ENCODE measurements at places on chromosomes 6 and 20.

DNA sequence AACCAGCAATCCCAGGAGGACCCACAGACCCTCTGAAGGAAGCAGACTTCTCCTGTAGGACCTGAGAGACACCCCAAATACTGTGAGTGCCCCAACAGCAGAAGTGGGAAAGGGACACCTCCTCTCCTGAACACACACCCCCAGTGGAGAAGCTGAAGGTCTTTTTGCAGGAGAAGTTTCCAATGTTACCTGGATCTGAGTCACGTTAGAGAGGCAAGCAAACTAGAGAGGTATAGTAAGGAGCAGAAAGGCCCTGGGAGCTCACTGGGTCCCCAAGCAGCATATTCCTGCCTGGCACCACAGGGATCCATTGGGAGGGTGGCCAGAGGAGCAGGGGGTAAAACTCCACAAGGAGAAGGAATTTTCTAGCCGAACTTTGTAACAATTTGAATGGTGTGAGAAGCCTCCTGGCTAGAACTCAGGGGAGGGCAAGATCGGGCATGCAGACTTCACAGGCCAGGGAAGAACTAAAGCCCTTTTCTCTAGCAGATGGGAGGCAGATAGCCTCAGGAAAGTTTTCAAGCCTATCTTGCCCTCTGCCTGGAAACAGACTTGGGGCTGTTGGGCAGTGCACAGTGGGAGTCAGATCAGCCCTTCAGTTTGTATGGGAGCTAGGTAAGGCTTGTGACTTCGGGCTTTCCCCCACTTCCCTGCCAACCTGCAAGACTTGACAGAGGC, 68.2 kb upstream of the SSTR4 start:
- no peak for DNase-seq

DNA sequence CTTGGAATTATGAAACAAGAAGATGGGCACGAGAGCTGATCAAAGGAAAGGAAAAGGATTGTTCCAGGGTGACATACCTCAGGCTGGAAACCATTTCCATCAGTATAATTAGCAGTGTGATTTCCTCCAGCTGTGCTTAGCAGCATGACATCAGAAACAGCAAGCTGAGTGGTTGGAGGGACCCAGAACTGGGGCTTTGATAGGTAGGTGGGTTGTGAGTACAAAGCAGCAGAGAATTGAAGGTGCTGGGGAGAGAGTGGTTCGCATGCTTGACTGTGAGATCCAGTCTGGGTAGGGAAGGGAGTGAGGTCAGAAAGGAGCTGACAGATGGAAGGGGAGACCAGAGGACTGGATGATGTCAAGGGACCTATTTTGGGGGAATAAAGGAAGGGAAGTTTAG, 90.4 kb downstream of the CD164 start:
- no peak for DNase-seq

- no peak for DNase-seq
Observed at GRCh38 chr20:37346535-37347346, 801 bp downstream of the SRC start.

DNA sequence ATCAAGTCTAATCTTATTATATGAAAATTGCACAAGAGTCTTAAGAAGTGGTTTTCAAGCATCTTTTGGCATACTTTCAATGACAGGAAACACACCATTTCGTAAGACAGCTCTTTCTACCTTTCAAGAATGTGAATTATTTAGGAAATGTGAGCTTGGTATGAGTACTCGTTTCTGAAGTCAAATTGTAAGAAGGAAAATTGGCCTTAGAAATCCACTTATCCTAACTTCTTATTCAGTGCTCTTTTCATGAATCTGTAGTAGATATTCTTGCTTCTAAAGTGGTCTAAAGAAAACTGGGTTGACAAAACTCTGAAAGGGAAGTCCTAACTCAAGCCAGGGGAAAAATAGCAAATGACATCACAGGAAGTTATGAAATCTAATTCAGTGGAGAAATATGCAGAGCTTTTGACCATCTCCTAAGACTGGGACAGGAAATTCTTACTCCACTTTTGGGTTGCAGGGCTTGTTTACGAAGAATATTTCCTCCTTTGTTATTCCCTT, 38.5 kb upstream of the OGFRL1 start:
- peak; percentile 63 for DNase-seq

DNA sequence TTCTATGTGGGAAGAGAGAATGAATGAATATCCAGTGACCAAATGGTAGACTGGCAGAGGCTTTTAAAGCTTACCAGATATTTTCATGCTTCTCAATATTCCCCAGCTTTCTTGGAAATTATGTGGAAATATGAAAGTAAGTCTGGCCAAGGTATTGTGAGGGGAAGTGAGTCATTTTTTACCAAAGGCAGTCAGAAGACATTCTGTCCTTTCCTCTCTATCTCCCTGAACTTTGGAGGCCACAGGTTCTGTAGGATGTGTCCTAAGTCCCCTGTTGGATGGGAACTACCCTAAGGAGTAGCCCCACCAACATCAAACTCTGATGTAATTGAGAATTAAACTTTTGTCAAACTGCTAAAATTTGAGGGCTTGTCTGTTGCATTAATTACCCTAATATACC, 593.8 kb upstream of the NRSN1 start:
- peak; percentile 20 for DNase-seq

DNA sequence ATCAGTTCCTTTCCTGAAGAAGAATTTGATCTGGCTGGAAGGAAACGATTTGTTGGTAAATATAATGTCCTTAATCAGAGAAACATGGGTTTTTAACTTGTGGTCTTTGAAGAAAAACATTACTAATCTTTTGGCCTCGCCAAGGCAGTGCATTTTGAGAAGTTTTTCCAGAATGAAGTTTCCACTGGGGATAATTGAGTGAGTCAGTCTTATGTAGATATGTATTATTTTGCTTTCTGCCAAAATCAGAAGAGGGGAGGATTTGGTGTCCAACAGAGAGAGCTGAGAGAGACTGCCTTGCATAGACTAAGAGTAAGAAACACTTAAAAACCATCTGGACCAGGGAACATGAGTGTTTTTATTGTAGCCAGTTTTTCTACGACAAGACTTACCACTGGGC, 79.9 kb downstream of the FNDC1 start:
- DNase-seq, result peak; percentile 61

GRCh38 chr20:62651285-62652021, 9.2 kb downstream of the SLCO4A1 start:
- peak; percentile 17 for DNase-seq

DNA sequence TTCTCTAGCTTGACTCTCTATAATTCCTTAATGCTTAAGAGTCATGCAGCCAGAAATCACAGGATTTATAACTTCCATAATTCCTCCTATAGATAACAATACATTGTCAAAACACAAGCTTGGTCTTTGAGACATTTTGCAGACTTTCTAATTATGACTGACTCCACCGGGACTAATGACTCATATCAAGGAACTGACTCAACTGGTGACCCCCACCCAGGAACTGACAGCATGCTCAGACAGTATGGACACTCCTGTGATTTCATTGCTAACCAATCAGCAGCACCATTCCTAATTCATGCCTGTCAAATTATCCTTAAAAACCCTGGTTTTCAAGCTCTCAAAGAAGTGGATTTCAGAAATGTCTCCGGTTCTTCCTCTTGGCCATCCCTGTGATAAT, 670.5 kb upstream of the IMPG1 start:
- DNase-seq, result peak; percentile 4

GRCh38 chr6:150072201-150072600, 3.3 kb upstream of the ULBP3 start:
- DNase-seq, result no peak

DNA sequence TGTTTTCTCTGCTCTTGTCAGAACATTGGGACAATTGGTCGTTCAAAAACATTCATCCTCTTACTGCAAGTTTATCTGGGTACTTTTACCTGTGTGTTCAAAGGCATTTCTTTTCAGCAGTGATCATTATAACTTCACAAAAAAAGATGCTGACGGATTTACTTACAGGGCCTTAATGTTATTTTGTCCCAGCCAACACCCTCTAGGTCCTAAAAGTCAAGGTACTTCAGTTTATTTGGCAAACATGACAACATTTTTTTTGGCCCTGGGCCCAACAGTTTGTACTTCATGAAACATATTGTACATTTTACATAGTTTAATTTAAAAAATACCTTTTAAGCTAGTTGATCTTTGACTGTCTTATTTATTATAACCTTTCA, 241.2 kb upstream of the TAB2 start:
- no peak for DNase-seq

DNA sequence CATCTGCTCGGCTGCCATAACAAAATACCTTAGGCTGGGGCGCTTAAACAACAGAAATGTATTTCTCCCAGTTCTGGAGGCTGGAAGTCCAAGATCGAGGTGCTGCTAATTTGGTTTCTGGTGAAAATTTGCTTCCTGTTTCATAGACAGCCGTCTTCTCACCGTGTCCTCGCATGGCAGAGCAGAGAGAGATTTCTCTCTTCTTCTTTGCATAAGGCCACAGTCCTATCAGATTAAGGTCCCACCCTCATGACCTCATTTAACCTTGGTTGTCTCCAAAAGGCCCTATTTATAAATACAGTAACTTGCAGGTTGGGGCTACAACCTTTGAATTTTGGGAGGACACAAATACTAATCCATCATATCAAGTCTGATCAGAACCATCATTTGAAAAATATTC, 544.3 kb downstream of the KIF16B start:
- no peak for DNase-seq

- DNase-seq, result peak; percentile 1
Observed at GRCh38 chr6:145569140-145569539, 166.2 kb downstream of the EPM2A start.

GRCh38 chr20:46219190-46219589, 89.1 kb downstream of the CDH22 start:
- DNase-seq, result no peak

DNA sequence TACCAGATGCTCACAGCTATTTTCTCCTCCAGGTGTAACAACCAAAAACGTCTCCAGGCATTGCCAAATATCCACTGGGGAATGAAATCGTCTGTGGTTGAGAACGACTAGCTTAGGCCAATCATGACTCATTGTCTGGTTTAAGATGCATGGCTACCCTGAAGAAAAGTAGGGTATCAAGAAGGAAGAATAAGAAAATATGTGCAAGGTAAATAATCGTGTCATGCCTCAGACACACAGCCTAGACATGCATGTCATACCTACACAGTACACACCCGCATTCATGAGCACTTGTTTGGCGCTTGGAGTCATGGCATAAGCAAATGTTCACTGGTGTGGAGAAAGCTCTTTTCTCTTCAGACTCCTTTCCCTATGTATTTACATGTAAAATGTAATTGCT, 745.7 kb downstream of the MAFB start:
- DNase-seq, result peak; percentile 14

DNA sequence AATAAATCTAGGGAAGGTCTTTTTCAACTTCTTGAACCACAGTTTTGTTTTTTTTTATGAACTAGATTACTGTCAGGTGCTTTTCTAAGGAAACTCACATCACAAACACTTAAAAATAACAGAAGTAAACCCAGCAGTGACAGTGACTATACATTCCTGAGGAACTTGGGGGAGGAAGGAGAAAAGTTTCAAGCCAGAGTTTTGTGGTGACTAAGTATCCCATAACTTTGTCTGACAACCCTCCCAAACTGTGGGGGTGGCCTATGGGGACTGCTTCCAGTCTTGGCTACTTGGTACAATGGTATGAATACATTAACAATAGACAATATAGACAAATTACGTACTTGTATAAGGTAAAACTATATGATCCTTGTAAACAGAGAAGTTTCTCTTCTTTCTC, 202.5 kb upstream of the MAN1A1 start:
- peak; percentile 32 for DNase-seq

- DNase-seq, result peak; percentile 82
Observed at GRCh38 chr6:157107915-157108651, 215.2 kb downstream of the TMEM242 start.

DNA sequence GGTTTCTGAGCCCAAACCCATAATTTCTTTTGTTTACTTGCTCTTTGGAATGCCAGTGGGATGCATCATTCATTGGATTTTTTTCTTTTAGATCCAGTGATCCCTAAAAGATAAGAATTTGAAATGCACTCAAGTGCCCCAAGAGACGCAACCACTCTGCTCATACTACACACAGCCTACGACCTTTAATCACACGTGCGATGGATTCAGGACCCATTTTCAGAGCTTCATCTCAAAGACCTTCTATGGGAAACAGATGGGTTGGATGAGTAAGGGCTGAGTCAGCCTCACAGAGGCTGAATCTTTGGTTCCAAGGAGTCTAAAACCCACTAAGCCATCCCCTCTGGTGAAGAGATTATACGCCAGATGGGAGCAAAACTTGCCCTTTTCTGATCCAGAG, 265.5 kb upstream of the EXOC2 start:
- peak; percentile 96 for DNase-seq

- DNase-seq, result peak; percentile 54
Observed at GRCh38 chr6:44151348-44152108, 7.1 kb upstream of the CAPN11 start.

DNA sequence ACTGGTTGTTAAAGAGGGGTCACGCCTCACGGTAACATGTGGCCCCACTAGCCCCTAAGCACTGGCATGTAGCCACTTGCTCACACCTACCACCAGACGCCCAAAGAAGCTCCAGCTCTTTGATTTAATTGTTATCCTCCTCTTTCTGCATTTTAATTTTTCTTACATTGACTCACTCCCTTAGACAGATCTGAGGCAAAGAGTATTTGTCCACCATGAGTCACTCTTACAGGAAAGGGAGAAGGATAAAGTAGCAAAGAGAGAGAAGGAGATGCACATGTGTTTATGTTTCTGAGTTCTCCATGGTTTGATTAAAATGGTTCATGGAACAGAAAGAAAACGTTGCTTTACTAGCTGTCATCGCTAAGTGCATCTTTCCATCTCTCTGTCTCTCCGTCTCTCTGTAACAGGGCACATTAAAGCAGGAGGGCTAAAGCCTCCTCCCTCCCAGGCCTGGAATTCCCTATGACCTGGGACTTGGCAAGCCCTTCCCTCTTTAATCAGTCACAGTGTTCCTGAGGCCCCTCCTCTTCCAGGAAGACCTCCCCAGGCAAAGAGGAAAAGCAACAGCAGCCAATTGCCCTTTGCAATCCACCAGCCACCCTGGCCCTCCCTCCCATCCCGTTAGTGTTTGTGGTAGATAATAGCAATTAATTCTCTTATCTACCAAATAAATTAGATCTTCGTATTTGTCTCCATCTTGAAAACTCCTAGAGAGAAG, 112.8 kb upstream of the TSHZ2 start:
- peak; percentile 81 for DNase-seq

DNA sequence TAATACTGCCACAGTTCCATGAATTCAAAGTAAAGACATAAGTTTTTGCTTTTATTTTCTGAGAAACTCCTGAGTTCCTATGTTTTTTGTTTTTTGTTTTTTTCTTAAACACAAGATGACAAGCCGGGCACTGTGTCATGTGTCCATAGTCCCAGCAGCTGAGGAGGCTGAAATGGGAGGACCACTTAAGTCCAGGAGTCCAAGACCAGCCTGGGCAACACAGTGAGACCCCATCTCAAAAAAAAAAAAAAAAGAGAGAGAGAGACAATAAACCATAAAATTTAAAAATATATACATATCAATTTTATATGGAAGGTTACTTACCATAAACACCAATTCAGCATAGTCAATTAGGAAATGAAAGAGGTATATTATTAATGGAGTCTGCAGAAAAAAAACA, 31.9 kb downstream of the PIGU start:
- no peak for DNase-seq

Data from fibroblast of skin of abdomen (primary cell).